ENCODE measurements at places on chromosomes 3 and 15.

DNA sequence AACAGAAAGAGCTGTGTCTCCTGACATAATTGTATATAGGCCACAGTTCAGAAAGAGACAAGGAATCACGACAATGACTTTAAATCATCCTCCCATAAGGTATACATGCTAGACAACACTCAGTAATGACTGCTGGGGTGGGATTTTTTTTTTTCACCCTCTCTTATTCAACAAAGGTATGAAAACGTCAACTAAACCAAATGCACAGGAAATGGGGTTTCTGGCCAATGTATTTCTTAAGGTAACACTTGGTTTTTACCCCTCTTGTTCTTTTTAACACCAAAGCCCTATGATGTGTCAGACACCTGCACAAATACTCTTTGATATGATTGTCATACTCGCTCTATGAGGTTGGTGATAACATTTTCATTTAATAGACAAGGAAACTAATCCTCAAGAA is 78.3 kb downstream of the MCF2L2 start:
- DNase-seq, result no peak

DNA sequence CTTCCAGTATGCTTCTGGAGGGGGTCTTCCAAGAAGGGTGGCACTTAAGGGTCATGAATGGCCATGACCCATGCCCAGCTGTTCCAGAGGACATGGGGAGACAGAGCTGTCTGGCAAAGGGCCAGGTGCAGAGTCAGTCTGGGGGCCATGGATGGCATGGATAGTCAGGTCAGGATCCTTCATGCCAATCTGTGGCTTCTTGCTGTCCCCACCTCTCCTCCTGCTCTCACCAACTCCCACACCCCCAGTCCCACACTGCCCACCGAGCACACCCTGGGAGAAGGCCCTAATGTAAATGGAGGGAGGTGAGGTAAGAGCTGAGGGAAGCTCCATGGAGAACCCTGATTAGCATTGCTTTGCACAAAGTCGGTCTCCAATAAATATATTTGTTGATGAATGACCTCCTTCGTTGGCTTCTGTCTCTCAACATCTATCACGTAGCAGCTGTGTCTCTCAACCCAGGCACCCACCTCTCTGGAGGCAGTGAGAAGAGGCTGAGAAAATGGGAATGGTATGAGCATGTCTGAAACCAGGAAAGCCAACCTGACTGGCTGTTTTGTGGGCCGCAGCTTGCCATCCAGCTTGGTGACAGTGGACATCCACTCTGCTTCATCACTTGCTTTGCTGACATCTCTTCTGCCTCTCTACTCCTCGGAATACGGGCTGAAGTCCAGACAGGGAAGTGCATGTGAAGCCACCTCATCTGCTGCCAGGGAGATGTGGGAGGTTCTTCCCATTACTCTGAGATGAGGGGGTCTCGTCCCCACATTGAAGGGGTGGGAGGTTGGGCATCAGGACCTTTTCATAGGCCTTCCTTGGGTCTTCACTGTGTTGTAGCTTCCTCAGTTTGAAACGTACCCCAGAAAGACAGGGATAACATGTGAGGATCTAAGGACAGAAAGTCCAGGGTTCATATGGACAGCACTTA is 37.7 kb upstream of the RAB6B start:
- no peak for DNase-seq

- DNase-seq, result no peak
Measured at GRCh38 chr15:42731461-42731860, 5.5 kb downstream of the CDAN1 start.

- DNase-seq, result no peak
Measured at GRCh38 chr3:119173325-119173724, at the start of gene UPK1B. Gene UPK1B (plus strand): TSS chr3:119173598. CDS start chr3:119186742, 13,144 bp downstream.

DNA sequence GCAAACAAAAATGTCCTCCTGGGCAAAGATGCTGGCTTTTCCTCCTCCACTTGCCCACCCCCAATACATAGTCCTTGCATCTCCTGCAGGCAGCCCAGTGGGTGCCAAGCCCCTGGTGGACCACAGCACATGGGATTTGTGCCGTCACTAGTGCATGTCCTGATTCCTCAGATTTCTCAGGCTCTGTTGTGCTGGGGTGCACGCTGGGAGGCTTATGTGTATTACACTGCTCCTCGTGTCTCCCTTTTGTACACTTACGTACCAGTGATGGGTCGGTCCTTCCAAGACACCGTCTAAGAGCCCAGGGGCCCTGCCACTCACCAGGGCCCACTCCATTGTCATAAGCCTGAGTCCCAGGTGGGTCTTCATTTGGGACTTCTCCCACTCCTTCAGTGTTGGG is 70.1 kb downstream of the PLXNA1 start:
- no peak for DNase-seq

GRCh38 chr3:149342413-149343380 is 9.3 kb upstream of the TM4SF18 start:
- DNase-seq, result peak; percentile 67

- DNase-seq, result no peak
Measured at GRCh38 chr3:54659347-54659746, 268.5 kb downstream of the LRTM1 start.

DNA sequence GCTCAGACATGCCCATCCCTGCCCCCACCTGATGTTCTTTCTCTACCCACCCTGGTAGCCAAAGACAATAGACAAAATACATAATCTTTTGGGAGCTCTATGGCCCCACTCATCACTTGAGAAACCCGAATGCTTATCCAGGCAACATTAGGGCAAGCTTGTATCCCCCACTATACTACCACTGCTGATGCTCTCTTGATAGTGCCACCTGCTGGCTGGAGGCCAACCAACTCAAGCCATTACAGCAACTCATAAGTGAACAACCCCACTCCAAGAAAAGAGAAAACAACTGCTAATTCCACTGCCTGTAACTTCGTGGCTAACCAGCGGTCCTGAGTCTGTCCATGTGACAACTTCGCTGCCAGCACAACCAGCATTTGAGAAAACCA is 342.5 kb upstream of the TGFBR2 start:
- no peak for DNase-seq

DNA sequence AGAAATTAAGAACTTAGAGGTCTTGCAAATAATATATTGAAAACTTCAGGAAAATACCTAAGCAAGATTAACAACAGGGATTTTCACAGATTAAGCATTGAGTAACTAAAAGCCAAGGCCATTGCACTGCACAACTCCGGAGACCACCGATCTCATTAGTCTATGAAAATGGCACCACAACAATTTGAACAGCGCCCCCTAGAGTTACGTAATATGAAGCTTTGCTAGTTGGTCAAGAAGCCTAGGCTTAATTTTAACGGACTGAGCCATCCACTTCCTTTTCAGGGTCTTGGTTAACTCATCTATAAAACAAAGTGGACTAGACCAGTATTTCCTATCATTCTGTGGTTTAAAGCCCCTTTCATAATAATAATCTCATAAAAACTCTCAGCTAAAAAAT is 24.8 kb downstream of the TMEM212 start:
- no peak for DNase-seq

Data from fibroblast of the aortic adventitia (primary cell).